ENCODE measurements at places on chromosomes 3 and 15.

DNA sequence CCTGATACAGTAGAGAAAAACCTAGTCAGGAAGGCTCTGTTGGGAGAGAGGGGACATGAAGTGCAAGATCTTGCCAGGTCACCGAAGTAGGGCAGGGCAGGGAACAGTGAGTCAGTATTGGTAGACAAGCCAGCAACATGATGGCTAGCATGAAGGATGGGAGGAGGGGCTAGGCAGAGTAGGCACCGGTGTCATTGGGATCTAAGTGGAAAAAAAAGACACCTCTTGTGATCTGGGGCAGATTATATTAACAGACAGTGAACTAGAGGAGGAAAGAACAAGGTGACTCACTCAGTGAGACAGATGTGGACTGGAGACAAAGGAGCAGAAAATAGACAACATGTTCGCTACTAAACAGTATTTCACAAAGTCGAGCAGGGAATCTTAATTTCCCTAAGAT is 149.2 kb upstream of the SLC24A5 start:
- DNase-seq, result no peak

- DNase-seq, result no peak
Observed at GRCh38 chr15:38398134-38398533, 55.8 kb upstream of the FAM98B start.

DNA sequence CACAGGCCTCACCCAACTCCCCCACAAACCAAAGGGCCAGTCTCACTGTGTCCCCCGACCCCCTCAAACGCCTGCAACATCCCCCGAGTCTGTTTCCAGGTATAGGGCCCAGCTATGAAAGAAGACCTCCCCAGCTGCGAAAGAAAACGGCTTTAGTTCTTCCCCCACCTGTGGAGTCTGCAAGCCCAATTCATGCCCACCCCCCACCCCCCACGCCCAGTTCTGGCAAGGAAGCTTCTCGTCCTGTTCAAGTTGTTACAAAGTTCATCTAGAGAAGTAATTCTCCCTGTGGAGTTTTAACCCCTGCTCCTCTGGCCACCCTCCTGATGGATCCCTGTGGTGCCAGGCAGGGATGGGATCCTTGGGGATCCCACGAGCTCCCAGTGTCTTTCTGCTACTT is 54.4 kb downstream of the CCDC66 start:
- DNase-seq, result no peak

DNA sequence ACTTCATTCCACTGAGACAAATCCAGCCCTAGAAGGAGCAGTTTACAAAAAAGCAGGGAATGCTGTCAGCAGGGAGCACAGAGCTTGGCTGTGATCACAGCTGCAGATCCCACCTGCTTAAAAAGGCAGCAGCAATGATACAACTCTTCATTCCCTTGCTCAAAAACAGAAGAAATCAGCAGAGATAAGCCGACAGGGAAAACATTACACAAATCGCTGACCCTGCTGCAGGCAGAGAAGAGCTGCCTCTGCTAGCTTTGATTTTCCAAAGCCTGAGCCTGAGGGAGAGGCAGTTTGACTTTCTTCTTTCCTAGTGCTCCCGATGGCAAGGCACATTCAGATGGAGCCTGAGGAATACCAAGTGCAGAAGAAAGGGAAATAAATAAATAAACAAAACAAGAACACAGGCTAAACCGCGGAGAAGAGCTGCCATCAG is 80.2 kb downstream of the SHQ1 start:
- no peak for DNase-seq

DNA sequence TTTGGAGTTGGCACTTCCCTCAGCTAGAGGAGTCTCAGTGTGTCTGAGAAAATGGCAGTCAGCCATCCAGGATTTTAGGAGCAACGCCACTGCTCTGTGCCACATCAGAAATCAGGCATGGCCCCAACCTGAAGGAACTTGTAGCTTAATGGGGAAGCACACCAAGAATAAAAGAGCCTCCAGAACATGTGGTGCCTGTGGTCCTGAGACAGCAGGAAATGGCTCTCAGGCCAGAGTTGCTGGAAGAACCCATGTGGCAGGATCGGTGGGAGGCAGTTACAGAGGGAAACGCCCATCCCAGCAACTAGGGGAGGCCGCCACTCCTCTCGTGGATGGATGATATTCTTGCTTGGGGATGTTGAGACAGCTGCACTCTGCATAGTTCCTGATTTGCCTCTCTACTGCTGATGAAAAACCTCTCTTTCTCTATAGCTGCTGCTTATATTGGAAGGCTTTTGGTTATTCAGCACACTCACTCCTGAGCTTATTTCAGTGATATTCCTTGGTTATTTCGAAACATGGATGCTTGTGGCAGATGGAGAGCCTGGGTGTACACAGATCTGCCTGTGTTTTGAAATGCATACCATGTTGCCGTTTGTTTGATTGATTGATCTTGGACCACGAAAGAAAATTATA is 52.4 kb downstream of the KLHL25 start:
- no peak for DNase-seq

- peak; percentile 74 for DNase-seq
Observed at GRCh38 chr15:69475769-69476358, 23.2 kb downstream of the RPLP1 start.

DNA sequence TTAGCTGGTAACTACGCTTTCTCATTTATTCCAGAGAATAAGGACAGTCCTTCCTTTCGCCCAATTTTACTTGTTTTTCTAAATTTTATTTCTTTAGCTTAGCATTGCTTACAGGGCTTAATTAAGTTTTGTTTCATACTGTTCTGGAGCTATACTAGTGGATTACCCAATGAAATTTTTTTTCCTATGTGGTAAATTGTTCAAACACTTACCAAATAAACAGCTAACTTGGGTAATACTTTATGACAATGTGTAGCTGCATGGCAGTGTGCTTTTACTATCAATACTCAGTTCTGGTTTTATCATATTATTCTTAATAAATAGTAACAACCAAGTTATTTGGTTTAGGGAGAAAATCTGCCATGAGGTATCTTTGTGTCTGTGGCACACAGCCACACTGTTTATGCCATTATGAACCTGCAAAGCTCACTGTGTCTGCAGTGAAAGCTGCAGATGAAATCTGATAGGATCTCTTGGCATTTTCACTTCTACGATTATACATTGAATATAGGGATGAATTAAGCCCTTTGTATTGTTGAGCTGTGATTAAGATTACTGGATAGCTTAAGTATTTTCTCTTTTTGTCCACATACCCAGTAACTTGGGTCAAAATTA is 37.2 kb downstream of the UBE2E2 start:
- DNase-seq, result no peak

- no peak for DNase-seq
Observed at GRCh38 chr3:40691452-40691861, 166.7 kb downstream of the ZNF621 start.

- DNase-seq, result no peak
Observed at GRCh38 chr15:89822611-89822950, 7.9 kb upstream of the ANPEP start.

DNA sequence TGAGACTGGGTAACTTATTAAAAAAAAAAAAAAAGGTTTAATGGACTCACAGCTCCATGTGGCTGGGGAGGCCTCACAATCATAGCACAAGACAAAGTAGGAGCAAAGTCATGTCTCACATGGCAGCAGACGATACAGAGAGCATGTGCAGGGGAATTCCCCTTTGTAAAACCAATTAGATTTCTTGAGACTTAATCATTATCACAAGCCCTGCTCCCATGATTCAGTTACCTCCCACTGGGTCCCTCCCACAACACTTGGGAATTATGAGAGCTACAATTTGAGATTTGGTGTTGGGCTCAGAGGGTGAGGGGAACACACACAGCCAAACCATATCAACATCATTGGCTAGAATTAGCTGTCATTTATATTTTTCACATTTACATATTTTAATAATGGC is 221.0 kb downstream of the RSRC1 start:
- DNase-seq, result no peak

DNA sequence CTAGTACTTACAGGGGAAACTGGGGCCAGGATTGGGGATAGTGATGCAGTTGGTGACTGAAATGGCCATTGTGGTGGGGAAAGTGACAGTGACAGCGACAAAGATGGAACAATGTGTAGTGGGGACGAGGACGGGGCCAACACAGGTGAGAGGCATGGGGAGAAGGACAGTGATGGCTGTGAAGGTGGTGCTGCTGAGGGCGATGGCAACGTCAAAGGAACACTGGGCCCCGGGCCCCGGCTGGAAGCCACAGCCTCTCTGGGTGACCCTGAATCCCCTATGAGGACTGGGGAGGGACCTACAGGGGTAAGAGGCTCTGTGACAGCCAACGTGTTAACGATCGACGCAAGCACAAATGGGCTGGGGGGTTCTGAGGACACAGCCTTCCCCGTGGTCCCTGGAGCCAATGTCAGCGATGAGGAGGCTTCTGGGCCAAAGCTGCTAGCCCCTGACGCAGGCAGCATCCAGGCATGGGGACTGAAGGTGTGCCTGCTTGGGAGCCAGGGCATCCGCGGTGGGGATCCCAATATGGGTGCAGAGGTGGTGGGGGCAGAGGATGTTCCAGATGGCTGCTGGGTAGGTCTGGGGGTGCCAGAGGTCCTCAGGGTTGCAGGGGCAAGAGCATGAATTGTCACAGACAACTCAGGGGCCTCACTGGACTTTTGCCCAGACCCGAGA is 25.2 kb upstream of the GOLGA6C start:
- DNase-seq, result peak; percentile 2

- DNase-seq, result no peak
Observed at GRCh38 chr15:91380114-91380513, 280.1 kb downstream of the SV2B start.

GRCh38 chr15:59532770-59533379 is 78.7 kb upstream of the GCNT3 start:
- peak; percentile 28 for DNase-seq

- DNase-seq, result no peak
Observed at GRCh38 chr3:53773021-53773436, 73.2 kb downstream of the CHDH start.

GRCh38 chr15:72888811-72889210 is 105.3 kb upstream of the ADPGK start:
- DNase-seq, result no peak

- DNase-seq, result peak; percentile 59
Observed at GRCh38 chr3:59998058-59998457, 948.2 kb upstream of the CFAP20DC start.

DNA sequence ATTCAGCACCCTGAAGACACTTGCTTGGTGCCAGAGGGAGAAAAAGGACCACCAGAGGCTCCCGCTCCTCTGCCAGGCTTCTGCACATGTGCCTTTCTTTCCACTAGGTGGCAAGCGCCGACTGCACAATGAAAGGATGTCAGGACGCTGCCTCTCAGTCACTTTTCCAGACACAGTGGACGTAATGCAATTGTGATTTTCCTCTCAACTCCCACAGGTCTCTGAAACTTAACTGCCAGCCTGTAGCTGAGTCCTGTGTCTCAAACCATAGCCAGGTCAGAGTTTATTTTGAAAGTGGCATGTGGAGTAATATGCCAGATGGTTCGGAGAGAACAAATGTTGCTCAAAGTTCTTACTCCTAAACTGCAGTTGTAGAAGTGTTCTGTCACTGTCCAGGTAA is 162.9 kb downstream of the ITPR1 start:
- peak; percentile 78 for DNase-seq

GRCh38 chr15:68683026-68683425 is 104.2 kb downstream of the CORO2B start:
- DNase-seq, result no peak

GRCh38 chr3:134394380-134394779 is 20.1 kb upstream of the AMOTL2 start:
- DNase-seq, result no peak

GRCh38 chr3:98564282-98565005 is 29.0 kb downstream of the CPOX start:
- DNase-seq, result no peak

- DNase-seq, result no peak
Observed at GRCh38 chr3:182837855-182838454, 44.7 kb downstream of the ATP11B start.

Measured in WERI-Rb-1 (cell line).